Parietal lobe (tissue), 2 donors: ENCODE measurements at places on chromosomes 5 and 9. TPM values are rescaled to one million over a fixed set of nuclear protein-coding genes. Genes with fewer than 3 reads are reported as not detected.

Gene SLC36A2
- not detected for total RNA-seq

Gene RASEF
- 0.63 TPM for total RNA-seq

Gene SPATA31D4
- not detected for total RNA-seq

Gene MARVELD2
- 0.94 TPM for total RNA-seq

Gene ADAMTS19
- total RNA-seq, result 1.9 TPM

Gene NCS1
- total RNA-seq, result 150 TPM

Gene SPATA31C1
- total RNA-seq, result not detected

Gene OR1L1
- not detected for total RNA-seq

Gene ZNF300
- total RNA-seq, result 94.8 TPM
